ENCODE measurements at places on chromosomes 7 and 10.
A peak's percentile ranks its signal among the peaks of the same experiment; 100 is the strongest.

DNA sequence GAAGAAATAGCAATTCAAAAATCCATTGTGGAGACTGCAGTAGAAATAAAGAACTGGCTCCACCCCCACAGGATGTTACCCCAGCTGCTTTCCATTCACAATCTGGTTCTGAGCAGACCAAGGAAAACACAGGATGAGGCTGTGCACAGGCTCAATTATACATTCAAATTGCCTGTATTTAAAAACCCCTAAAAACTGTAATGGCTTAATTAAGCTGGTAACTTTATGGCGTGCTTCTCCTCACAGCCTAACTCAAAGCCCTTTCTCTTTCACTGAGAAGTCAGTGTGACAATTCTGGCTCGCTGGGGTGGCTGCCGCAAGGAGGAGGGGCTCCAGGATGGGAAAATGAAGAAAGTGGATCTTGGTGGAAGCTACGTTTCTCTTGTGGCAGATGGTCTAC, 1191.1 kb downstream of the SORCS1 start:
- peak; percentile 47 for DNase-seq

DNA sequence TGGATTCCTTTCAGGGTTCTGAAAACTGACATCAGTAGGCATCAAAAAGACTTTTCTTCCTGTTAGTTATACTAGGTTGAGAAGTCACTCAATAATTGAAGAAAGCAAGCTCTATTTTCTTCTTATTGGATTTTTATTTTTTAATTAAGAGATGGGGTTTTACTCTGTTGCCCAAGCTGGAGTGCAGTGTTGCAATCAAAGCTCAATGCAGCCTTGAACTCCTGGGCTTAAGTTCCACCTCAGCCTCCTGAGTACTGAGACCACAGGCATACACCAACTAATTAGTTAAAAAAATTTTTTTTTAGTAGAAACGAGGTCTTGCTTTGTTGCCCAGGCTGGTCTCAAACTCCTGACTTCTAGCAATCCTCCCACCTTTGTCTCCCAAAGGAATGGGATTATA, 28.0 kb downstream of the PIP4K2A start:
- DNase-seq, result no peak

DNA sequence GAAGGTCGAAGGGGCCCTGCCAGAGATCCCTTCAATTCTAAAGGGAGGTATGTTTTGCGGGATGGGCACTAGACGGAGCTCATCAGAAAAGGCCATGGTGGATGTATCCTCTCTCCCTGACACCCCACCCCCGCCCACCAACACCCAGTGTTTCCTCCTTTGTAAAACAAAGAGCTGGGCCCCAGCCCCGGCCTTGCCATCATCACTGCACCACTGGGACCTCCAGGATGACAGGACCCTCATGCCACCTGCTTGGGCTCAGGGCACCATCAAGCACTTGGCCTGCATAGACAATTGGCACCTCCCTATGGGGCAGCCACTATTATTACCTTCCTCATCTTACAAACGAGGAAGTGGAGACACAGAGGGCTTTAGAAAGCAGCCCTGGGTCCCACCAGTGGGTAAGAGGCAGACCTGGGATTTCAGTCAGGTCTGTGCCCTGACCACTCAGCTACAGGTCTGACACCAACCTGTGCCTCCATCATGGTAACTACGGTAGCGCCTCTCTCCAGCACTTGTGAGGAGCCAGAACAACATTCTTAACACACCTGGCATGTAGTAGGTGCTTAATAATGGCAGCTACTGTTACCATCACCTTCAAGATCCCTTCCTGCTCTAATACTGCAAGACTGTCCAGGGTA, 2.0 kb downstream of the CALML3 start:
- no peak for DNase-seq

DNA sequence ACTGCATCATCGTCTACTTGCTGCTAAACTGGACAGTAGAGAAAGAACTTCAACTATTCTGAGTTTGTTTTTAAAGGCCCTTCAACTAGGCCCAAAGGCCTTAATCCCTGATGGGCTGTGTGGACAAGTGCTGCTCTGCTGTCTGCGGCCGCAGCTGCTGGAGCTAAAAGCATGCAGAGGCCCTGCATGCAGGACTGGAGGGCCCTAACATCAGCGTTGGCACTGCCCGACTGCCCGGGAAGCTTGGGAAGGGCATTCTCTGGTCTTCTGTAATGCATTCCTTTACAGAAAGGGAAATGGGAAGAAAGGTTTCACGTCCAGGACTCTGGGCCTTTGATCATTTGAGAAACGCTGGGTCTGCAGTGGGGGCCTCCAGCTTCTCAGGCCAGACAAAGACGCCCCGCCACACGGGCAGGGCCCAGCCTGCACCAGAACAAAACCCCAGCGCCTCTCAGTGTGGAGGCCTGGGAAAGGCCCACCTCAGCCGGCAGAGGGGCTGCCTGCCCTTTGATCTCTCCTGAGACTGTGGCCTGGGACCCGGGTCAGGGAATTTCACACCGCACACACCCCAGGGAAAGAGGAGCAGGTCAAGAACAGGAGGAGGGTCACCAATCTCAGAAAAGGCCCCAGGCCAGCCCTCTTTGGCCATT, 229.3 kb downstream of the DNAJB6 start:
- DNase-seq, result no peak

GRCh38 chr7:169276-170172, 22.8 kb upstream of the FAM20C start:
- no peak for DNase-seq

- no peak for DNase-seq
Measured at GRCh38 chr7:600149-601035, 80.7 kb upstream of the PDGFA start.

GRCh38 chr10:114474989-114475388, 70.7 kb upstream of the AFAP1L2 start:
- DNase-seq, result no peak

DNA sequence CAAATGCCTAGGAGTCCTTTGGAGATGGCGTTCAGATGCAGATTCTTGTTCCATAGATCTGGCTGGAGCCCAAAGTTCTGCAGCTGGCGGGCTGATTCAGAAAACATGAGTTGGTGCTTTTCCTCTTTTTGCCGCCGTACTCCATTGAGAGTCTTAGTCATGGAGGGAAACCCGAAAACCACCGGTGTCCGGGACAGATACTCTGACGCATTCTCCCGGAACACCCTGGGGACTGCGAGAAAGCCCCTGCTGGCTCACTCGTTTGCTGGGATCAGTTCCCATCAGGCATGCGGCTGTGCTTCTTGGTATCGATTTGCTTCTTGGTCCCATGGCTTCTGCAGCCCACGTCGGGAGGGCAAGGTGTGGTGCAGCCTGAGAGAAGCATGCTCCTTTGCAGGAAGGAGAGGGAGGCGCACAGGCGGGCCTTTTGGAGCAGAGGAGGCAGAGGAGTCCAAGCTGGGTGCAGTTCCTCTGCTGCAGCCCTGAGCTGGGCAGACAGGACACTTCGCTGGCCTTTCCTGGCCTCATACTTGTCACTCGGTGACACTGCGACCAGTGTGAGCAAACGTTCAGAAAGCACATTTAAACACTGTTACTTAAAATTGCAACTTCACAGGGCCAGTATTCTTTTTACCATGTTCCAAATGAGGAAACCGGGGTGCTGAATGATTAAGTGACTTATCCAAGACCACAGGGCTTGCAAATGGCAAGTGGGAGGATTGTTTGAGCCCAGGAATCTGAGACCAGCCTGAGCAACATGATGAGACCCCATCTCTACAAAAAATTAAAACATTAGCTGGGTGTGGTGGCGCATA, 30.6 kb upstream of the PFKFB3 start:
- DNase-seq, result peak; percentile 87

DNA sequence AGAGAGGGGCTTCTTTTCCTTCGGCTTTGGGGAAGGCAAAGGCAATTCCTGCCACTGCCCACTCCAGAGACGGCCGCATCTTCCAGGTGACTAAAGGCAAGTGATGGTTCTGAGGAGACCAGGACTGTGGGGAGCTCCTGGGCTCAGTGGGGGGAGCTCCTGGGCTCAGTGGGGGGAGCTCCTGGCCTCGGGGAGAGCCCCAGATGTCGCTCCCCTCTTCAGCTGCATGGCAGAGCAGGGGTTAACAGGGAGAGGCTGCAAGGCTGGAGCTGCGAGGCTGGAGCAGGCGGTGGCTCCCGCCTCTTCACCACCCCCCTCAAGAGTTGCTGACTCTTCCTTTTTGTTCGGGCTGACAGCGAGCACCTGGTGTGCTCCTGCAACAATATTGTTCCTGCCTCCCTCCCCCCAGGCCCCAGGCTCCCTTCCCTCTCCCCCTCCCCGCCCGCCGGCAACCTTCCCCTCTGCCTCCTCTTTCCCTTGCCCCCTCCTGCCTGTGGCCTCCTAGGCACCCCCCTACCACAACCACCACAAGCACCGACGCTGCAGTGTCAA, 56.3 kb upstream of the LBX1 start:
- peak; percentile 44 for DNase-seq

GRCh38 chr10:91140995-91141549, 79.4 kb upstream of the PCGF5 start:
- DNase-seq, result no peak

DNA sequence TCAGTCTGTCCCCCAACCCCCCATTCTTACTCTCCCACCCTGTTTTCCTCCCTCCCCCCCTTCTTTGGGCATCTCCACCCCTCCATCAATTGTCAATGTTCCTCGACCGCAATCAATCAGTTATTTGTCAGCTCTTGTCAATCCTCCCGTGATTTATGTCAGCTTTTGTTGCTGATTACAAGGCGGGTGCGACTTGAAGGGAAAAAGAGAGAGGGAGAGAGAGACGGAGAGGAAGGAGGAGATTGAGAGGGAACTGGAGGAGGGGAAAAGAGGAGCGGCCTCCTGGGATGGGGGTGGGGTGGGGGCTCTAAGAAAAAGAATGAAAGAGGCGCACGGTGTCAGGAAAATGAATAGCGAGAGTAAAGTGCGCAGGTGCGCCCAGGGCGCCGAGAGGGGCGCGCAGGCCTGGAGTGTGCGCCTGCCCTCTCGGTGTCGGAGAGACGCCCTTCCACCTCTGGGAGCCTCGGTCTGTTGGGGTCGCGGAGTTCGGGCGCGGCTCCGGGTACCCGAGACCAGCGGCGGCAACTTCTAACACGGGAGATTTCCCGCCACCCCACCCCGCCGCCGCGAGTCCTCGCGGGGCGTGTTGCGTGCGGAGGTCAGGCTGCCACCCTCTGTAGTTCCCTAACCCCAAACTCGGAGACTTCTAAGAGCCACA, 1.1 kb upstream of the ZNF503 start:
- peak; percentile 85 for DNase-seq

- peak; percentile 34 for DNase-seq
Measured at GRCh38 chr10:1197384-1197783, 141.2 kb downstream of the WDR37 start.

GRCh38 chr10:100114976-100115770, 33.5 kb upstream of the CPN1 start:
- DNase-seq, result peak; percentile 68

GRCh38 chr7:149882248-149883047, 8.7 kb downstream of the ATP6V0E2 start:
- peak; percentile 64 for DNase-seq

GRCh38 chr10:10394933-10395658, 622.6 kb upstream of the CELF2 start:
- DNase-seq, result no peak

GRCh38 chr7:88492153-88492552, 185.5 kb upstream of the STEAP4 start:
- DNase-seq, result no peak

All from tongue (tissue), 3 donors.